ENCODE measurements at places on chromosomes 1 and 21. TPM values are rescaled to one million over a fixed set of nuclear protein-coding genes. Genes with fewer than 3 reads are reported as not detected.

GRCh38 chr21:43734928-43735229 is 15.9 kb downstream of the PDXK start:
- no peak for DNase-seq

GRCh38 chr1:79874289-79874688 is 867.8 kb upstream of the ADGRL4 start:
- DNase-seq: no peak

DNA sequence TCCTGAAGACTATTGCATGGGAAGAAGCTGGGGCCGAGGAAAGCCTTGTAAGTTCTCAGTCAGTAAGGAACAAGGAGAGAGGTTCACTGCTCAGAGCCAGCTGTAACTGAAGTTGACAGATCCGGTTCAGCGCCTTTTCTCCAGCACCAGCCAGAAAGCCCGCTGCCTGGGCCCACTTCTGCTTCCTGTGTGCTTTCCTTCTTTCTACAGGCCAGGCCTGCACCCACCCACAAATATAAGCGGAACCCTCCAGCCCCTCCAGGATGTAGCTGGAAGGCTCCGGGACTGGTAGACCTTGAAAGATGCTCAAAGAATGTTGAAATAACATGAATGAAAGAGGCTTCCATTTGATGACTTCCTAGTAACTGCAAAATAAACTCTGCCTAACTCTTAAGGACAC is 38.8 kb downstream of the PARP1 start:
- no peak for DNase-seq

DNA sequence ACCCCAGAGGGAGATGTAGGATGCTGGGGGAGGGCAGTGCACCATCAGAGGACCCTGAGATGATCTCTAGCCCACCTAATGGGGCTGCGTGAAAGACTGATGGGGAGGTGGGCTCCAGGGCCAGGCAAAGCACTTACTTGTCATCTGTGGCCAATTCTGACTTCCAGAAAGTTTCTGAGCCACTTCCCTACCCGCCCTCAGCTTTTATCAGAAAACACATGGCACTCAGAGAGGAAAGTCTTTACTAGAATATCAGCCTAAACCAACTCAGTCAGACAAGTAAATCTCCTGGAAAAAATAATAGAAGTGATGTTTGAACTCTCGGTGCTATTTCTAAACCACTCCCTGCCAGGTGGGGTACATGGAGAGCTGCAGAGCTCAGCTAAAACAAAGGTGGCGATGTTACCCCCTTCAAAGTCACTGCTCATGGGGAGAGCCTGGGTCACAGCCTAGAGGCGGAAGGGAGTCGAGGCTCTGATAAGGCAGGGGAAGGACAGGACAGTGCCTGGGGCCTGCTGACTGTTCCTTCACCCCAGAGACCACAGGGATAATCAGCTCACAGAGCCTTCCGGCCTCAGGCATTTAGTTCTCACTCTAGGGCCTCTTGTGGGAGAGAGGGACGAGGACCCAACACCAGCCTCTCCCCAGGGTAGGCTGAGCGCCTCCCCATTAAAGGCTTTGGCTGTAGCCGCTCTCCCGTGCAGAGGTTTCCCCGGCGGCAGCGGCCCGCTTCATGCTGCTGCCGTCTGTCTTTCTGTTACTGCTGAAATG is 14.2 kb downstream of the SMIM12 start:
- no peak for DNase-seq

DNA sequence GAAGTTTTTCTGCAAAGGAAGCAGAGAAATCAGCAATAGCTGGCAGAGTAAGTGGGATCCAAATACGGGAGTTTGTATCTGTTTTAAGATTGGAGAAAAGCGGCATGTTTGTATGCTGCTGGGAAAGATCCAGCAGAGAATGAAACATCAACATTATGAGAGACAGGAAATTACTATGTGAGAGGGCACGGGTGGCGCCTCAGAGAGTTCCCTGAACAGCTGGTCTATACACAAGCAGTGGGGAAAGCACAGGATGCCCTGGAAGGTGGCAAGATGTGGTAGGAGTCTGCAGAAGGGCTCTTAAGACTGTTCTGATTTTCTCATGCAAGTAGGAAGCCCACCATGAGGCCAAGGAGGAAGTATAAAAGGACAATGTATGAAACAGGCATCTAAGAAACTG is 130.4 kb downstream of the RERE start:
- DNase-seq: no peak

GRCh38 chr1:151193304-151193703 is 3.3 kb upstream of the VPS72 start:
- DNase-seq: no peak

- DNase-seq: no peak
Observed at GRCh38 chr1:113048064-113048463, 24.9 kb upstream of the LRIG2 start.

- DNase-seq: no peak
Observed at GRCh38 chr1:154176337-154176736, 15.6 kb downstream of the TPM3 start.

DNA sequence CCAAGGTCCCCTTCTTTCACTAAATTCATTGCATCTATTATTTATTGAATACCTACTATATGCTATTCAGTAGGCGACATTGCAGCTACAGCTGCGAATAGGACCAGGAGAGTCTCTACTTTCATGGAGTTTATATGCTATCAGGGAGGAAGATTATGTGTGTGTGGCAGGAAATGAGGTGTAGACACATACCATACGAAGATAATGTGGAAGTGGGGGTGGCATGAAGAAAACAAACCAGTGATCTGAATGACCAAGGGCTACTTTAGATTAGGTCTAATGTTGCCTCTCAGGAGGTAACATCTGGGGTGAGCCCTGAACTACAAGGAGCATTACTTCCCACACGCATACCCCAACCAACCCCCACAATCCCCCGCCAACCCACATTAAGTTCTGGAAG is 1.0 kb upstream of the PPIH start:
- no peak for DNase-seq

- DNase-seq: no peak
Observed at GRCh38 chr1:67948151-67949080, 102.0 kb downstream of the DIRAS3 start.

- no peak for DNase-seq
Observed at GRCh38 chr1:23899070-23899469, 14.1 kb downstream of the CNR2 start.

Gene TDRKH
- total RNA-seq: 1.5 TPM

Gene CCDC181
- not detected for total RNA-seq

All from ascending aorta (tissue), 2 donors.